Dermis microvascular lymphatic vessel endothelial cell (primary cell): ENCODE measurements at places on chromosomes 7 and 10. TPM values are rescaled to one million over a fixed set of nuclear protein-coding genes. Genes with fewer than 3 reads are reported as not detected.

KAT6B gene
- total RNA-seq, result 10.8 and 15.9 TPM in 2 replicates

GRCh38 chr10:75776738-75777504, 345.5 kb downstream of the LRMDA start:
- DNase-seq, result no peak

DNA sequence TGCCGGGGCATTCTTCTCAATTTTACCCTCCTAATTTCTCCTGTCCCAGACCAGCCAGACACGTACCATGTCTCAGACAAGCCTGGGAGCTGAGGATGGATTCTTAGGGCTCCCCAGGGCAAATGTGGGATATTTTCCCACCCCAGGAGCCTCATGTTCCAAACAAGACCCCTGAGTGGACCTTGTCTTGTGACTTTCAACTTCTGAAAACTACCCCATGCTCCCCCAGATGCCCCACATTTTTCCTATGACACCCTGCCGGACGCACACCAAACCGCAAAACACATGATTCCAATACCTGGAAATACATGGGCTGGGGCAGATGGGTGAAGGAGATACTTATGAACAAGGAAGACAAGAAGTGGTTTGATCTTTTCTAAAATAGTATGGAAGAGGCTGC, 874 bp downstream of the GIMAP5 start:
- peak; percentile 47 for DNase-seq

CCL24 gene
- total RNA-seq, result not detected in 2 replicates

DNA sequence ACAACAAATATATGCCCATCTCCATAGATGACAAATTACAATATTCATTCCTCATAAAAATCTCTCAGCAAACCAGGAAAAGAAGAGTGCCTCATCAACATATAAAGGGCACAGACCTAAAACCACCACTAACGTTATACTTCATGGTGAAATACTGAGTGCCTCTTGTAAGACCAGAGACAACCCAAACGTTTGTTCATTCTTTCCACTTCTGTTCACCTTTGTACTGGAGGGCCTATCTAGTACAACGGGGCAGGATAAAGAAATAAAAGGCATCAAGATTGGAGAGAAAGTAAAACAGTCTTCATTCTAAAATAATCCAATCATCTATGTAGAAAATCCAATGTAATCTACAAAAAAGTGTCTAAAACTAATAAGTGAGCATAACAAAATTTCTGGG, 79.1 kb downstream of the LARP4B start:
- DNase-seq, result no peak

DNA sequence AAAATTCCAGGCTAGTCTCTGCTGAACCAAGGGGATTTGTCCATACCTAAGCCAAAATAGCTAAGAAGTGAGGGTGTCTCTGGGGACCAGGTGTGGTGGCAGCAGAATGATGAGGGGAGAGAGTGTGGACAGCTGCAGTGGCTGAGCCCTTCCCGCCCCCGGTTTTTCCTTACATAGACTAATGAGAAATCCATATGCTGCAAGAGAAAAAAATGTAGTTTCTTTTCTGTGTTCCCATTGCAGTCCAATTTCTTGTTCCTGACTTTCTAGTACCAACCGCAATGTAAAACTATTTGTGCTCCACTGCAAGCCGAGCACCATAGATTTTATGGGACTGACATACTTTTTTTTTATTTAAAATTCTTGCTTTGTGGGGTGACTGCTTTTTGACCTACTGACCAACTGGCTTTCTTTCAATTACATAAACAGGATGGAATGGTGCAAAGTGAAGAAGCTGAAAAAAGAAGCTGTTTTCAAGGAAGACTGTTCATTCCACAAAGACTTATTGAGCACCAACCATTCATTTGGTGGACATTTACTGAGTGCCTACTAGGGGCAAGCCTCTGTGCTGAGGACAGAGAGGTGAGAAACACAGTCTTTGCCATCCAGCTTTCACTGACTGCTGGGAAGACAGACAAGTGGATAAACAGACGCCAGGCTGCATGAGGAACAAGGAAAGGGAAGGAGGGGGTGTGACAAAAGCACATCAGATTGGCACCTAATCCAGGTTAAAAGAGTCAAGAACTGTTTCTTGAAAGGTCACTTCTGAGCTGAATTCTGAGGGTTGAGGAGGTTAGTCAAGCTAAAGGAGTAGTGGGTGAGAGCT, 9.8 kb downstream of the CEP41 start:
- no peak for DNase-seq
